ENCODE measurements at places on chromosomes 13 and 19. TPM values are rescaled to one million over a fixed set of nuclear protein-coding genes. Genes with fewer than 3 reads are reported as not detected.

CD177 gene
- not detected for total RNA-seq

KASH5 gene
- 0.56 TPM for total RNA-seq

SELENOV gene
- not detected for total RNA-seq

OR10H1 gene
- 0.20 TPM for total RNA-seq

KRTDAP gene
- not detected for total RNA-seq

IGFL2 gene
- total RNA-seq, result not detected

NPHS1 gene
- not detected for total RNA-seq

APOC4 gene
- total RNA-seq, result not detected

KLF2 gene
- total RNA-seq, result 6.7 TPM

SIGLEC5 gene
- 0.64 TPM for total RNA-seq

PDX1 gene
- total RNA-seq, result not detected

IL17D gene
- total RNA-seq, result not detected

LRRC8E gene
- total RNA-seq, result not detected

ZNF506 gene
- 21.1 TPM for total RNA-seq

PET100 gene
- 75.9 TPM for total RNA-seq

PNMA8C gene
- not detected for total RNA-seq

SLC17A7 gene
- not detected for total RNA-seq

MAP4K1 gene
- 318 TPM for total RNA-seq

PABPC3 gene
- total RNA-seq, result not detected

FFAR1 gene
- total RNA-seq, result 0.19 TPM

ZNF471 gene
- total RNA-seq, result 1.1 TPM

TNNI3 gene
- total RNA-seq, result not detected

KIR2DL3 gene
- total RNA-seq, result 14.6 TPM

ZNF829 gene
- 6.8 TPM for total RNA-seq

WDR88 gene
- not detected for total RNA-seq

CCDC194 gene
- 6.6 TPM for total RNA-seq

GRIN2D gene
- 0.42 TPM for total RNA-seq

CA11 gene
- total RNA-seq, result 4.9 TPM

GARRE1 gene
- total RNA-seq, result 9.6 TPM

SAFB2 gene
- 116 TPM for total RNA-seq

SH2D3A gene
- total RNA-seq, result 17.8 TPM

CYP2F1 gene
- not detected for total RNA-seq

ACP7 gene
- total RNA-seq, result 0.36 TPM

ADAMTSL5 gene
- total RNA-seq, result 1.8 TPM

CGB5 gene
- total RNA-seq, result not detected

MUC16 gene
- 0.03 TPM for total RNA-seq

IZUMO1 gene
- total RNA-seq, result not detected

ZNF837 gene
- 0.71 TPM for total RNA-seq

TLE6 gene
- 0.45 TPM for total RNA-seq

COMP gene
- not detected for total RNA-seq

VSTM1 gene
- not detected for total RNA-seq

ATP1A3 gene
- 2.0 TPM for total RNA-seq

C19orf18 gene
- not detected for total RNA-seq

PEAK3 gene
- total RNA-seq, result 8.2 TPM

ZNF208 gene
- total RNA-seq, result 1.4 TPM

ZNF560 gene
- total RNA-seq, result 0.38 TPM

DKKL1 gene
- not detected for total RNA-seq

C13orf42 gene
- total RNA-seq, result not detected

SCGB2B2 gene
- total RNA-seq, result 0.81 TPM

SPRYD7 gene
- total RNA-seq, result 5.2 TPM

TRAPPC5 gene
- 75.7 TPM for total RNA-seq

KLF16 gene
- 49.8 TPM for total RNA-seq

PCDH20 gene
- total RNA-seq, result not detected
